ENCODE measurements at places on chromosomes 1 and 21.
A peak's percentile ranks its signal among the peaks of the same experiment; 100 is the strongest.

GRCh38 chr1:205321162-205321958, at the start of gene NUAK2:
TSS of gene NUAK2 (minus strand) at chr1:205321745. CDS start at chr1:205321628, 117 bp downstream.
- peak within 1 kb of the TSS; percentile 36 for H3K4me3 ChIP-seq
- no peaks in the 10 kb centered on the region for H3K36me3 ChIP-seq
- DNase-seq: no peak
- H3K27ac ChIP-seq: no peak within 1 kb of the TSS
- H3K27me3 ChIP-seq: no peaks in the 10 kb centered on the region

GRCh38 chr1:165639821-165640623, 9.0 kb downstream of the MGST3 start:
- DNase-seq: no peak
- H3K27me3 ChIP-seq: no peaks in the 10 kb centered on the region
- H3K36me3 ChIP-seq: no peaks in the 10 kb centered on the region
- peaks cover 27% of the 10 kb centered on the region for H3K4me1 ChIP-seq

DNA sequence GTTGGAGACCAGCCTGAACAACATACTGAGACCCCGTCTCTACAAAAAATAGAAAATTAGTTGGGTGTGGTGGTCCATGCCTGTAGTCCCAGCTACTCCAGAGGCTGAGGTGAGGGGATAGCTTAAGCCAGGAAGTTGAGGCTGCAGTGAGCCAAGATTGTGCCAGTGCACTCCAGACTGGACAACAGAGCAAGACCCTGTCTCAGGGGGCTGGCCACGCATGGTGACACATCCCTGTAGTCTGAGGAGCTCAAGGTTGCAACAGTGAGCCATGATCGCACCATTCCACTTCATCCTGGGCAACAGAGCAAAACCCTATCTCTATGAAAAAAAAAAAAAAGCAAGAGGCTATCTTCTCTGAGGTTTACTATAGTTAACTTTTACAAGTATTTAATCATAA, 12.7 kb upstream of the UBE4B start:
- no peak for DNase-seq
- no peaks in the 10 kb centered on the region for H3K4me1 ChIP-seq
- no peak overlapping the region for H3K4me3 ChIP-seq
- no peak overlapping the region for H3K27ac ChIP-seq
- no peaks in the 10 kb centered on the region for H3K27me3 ChIP-seq

- H3K36me3 ChIP-seq: no peaks in the 10 kb centered on the region
- H3K27ac ChIP-seq: no peak overlapping the region
- DNase-seq: no peak
- H3K4me3 ChIP-seq: no peak overlapping the region
- H3K27me3 ChIP-seq: no peaks in the 10 kb centered on the region
These were observed 98.6 kb downstream of the ENAH start for GRCh38 chr1:225554216-225554812.

DNA sequence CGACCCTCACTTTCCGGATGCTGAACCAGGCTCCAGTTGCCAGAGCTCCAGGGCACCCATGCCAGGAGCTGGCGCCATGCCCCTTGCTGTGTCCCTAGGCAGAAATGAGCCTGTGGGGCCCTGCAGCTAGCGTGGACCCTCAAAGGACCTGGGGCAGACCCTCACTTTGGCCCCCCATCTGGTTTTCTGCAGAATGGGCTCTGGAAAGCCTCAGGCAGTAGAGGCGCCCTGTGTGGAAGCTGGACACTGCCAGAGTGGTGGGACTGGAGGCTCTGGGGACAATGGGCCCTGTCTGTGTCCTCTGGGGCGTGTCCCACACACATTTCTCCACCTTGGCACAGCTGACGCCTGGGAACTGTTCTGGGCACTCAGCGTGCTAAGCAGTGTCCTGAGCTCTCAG, 6.3 kb upstream of the AURKAIP1 start:
- no peak overlapping the region for H3K27ac ChIP-seq
- peaks cover 16% of the 10 kb centered on the region for H3K36me3 ChIP-seq
- no peak overlapping the region for H3K4me3 ChIP-seq
- DNase-seq: no peak

DNA sequence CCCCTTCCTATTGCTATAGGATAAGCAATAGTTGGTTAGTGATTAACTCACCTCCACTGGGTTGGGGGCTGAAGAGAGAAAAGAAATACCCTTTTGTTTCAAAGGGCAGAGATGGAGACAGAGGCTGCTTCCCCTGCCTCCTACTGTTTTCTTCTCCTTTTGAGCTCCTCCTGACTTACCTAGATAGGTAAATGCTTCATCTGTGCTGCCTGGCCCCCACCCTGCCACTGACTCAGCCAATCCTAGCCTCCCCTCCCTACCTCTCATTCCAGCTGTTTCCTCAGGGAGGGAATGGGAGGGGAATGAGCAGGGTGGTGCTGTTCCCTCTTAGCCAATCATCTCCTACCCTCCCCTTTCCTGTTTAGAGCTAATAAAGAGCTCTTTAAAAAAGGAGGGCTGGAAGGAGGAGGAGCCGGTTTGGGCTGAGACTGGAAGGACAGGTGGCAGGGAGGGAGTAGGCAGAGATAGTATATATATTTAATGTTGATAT, at the start of gene C1orf116:
Gene C1orf116, minus strand, starts transcription at position 229 of the 490 bp plus-strand sequence. CDS start 5,158 bp downstream, outside the sequence.
- peaks cover 7% of the 10 kb centered on the region for H3K27me3 ChIP-seq
- H3K4me3 ChIP-seq: no peak within 1 kb of the TSS
- no peak for DNase-seq
- H3K4me1 ChIP-seq: no peaks in the 10 kb centered on the region
- no peaks in the 10 kb centered on the region for H3K36me3 ChIP-seq
- H3K27ac ChIP-seq: no peak within 1 kb of the TSS

DNA sequence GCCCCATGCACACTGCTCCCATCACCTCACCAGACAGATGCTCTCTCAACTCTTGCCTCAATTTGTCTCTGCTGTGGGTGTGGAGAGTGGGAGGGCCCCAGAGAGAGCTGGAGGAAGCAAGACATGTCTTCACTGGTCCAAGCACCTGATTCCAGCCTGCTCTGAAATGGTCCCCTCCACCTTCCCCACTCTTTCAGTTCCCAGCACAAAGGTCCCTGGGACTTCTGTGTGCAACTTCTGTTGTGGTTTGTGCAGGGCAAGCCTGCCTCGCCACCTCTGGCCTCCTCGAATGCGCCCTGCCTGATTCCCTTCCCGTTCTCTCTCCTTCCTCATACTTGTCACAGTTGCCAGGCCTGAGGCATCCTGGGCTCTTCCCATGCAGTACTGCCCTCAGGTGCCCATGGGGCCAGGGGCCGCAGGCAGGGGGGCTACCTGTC, 119.3 kb downstream of the SYT2 start:
- H3K4me1 ChIP-seq: peaks cover 9% of the 10 kb centered on the region
- H3K4me3 ChIP-seq: no peak overlapping the region
- H3K36me3 ChIP-seq: no peaks in the 10 kb centered on the region
- no peak overlapping the region for H3K27ac ChIP-seq

- DNase-seq: no peak
- peaks cover 33% of the 10 kb centered on the region for H3K4me1 ChIP-seq
- peak overlapping the region; percentile 87 for H3K27ac ChIP-seq
These were observed 1.2 kb downstream of the ITPKB start for GRCh38 chr1:226737819-226738420.

GRCh38 chr1:164583835-164584539, 25.0 kb downstream of the PBX1 start:
- H3K4me1 ChIP-seq: no peaks in the 10 kb centered on the region
- H3K36me3 ChIP-seq: no peaks in the 10 kb centered on the region
- DNase-seq: no peak
- H3K27ac ChIP-seq: no peak overlapping the region
- no peaks in the 10 kb centered on the region for H3K27me3 ChIP-seq

GRCh38 chr1:160620942-160621632, 25.8 kb downstream of the SLAMF1 start:
- peaks cover 42% of the 10 kb centered on the region for H3K4me1 ChIP-seq
- H3K27me3 ChIP-seq: no peaks in the 10 kb centered on the region
- DNase-seq: no peak
- H3K36me3 ChIP-seq: peaks cover 34% of the 10 kb centered on the region

DNA sequence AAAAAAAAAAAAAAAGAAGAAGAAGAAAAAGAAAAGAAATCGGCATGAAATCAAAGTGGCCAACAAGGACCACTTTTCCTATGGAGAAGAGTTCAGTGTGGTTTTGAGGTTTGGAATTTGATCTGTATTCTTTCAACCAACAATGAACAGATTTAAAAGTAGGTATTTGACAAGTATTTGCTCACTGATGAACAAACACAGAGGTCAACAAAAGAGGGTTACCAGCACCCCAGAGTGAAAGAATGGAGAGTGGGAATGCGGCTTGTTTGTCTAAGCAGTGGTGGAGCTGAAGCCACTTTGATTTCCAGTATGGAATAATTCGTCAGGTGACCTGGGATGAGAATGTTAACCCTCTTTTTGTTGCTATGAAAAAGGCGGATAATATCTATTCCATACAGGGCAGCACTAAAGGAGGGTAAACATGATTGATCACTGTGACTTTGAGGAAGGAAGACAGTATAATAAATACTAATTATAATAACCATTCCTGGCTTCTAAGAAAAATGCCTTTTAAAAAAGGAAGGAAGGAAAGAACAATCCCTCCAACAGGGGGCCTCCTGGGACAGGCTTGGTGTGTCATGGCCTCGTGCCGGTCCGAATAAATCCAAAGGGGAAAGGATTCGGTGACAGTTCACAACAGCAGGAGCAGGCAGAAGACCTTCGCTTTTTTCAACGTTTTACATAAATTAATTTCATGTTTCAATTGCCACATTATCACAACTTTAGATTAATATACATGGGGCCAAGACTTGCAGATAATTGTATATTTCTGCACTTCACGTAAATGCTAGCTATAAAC, 37.2 kb upstream of the SIM2 start:
- no peak for DNase-seq
- H3K27me3 ChIP-seq: no peaks in the 10 kb centered on the region
- no peaks in the 10 kb centered on the region for H3K4me1 ChIP-seq
- no peaks in the 10 kb centered on the region for H3K36me3 ChIP-seq

DNA sequence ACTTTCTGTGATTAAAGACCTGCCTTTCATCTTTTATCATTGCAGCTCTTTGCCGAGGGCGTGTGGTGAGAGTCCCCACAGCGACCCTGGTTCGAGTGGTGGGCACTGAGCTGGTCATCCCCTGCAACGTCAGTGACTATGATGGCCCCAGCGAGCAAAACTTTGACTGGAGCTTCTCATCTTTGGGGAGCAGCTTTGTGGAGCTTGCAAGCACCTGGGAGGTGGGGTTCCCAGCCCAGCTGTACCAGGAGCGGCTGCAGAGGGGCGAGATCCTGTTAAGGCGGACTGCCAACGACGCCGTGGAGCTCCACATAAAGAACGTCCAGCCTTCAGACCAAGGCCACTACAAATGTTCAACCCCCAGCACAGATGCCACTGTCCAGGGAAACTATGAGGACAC, 32.0 kb downstream of the PTGFRN start:
- DNase-seq: no peak
- no peaks in the 10 kb centered on the region for H3K36me3 ChIP-seq
- no peaks in the 10 kb centered on the region for H3K27me3 ChIP-seq
- no peak overlapping the region for H3K4me3 ChIP-seq

DNA sequence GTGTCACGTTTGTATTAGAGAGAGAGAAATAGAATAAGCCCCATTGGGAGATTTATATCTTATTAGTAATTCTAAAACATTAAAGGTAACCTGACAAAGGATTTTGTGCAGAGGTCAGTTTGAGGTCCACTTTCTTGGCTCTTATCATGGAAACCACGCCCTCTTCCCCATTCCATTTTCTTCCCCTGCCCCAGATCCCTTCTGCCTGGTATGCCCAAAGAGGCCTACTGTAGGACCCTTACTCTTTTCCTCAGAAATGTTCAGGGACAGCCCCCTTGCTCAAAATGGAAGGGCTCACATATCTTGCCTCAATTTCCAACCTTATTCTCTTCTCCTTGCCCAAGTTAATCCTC, 9.6 kb downstream of the CCDC185 start:
- H3K27ac ChIP-seq: no peak overlapping the region
- no peaks in the 10 kb centered on the region for H3K27me3 ChIP-seq
- no peak for DNase-seq

DNA sequence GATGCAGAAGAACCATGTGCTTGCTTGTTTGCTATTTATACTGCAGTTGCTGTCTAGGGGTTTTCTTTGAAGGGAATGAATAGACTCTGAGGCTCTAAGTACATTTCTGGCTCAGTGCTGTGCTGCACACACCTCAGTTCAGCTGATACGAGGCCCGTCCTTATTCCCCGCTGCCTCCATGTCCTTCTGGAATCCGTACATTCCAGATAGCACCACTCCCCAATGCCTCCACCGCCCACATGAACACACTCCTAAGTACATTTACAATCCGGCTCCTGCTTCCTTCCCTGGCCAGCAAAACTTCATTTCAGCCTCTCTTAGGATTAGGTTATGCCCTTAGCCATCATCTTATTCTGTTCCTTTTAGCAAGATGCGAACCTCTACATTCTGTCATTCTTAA, 57.1 kb downstream of the KCNC4 start:
- H3K36me3 ChIP-seq: no peaks in the 10 kb centered on the region
- H3K4me3 ChIP-seq: no peak overlapping the region
- H3K4me1 ChIP-seq: peaks cover 7% of the 10 kb centered on the region

GRCh38 chr1:230186003-230186863, 119.2 kb downstream of the GALNT2 start:
- H3K27me3 ChIP-seq: no peaks in the 10 kb centered on the region
- no peaks in the 10 kb centered on the region for H3K4me1 ChIP-seq
- no peak for DNase-seq

- H3K4me1 ChIP-seq: no peaks in the 10 kb centered on the region
- no peaks in the 10 kb centered on the region for H3K36me3 ChIP-seq
- H3K27ac ChIP-seq: no peak overlapping the region
These were observed 470.6 kb upstream of the ADGRL2 start for GRCh38 chr1:81330111-81330510.

DNA sequence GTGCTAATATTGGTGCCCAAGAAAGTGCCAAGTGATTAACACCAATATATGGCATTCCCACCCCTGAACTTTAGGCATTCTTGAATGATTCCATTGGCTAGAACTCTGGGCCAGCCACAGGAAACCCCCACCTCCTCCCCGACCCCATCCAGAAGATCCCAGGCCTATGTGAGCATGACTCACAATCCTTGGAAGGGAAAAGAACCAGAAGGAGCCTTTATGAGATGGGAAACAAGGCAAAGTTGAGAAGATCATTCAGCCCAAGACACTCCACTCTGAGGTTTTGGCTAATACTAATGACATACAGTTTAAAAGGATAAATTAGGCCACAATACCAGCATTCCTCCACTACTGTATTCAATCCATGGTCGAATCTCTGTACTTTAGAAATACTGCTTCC, 21.8 kb downstream of the ELK4 start:
- H3K4me1 ChIP-seq: peaks cover 6% of the 10 kb centered on the region
- H3K36me3 ChIP-seq: peaks cover 2% of the 10 kb centered on the region
- DNase-seq: no peak
- H3K27ac ChIP-seq: no peak overlapping the region
- no peaks in the 10 kb centered on the region for H3K27me3 ChIP-seq

DNA sequence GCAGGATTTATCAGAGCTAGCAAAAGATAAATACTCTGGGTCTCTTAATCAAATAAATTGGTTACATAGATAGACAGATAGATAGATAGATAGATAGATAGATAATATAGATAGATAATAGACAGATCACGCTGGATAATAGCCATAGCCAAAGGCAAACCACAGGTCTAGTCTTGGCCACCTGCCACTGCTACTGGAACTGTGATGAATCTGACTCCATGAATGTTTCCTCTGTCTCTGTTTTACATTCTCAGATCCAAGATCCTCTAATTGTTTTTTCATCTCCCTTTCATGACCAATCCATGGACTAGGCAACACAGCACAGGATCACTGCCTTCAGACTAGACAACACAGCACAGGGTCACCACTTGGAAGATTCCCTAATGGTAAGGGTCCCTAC, 444.7 kb upstream of the NFIA start:
- no peaks in the 10 kb centered on the region for H3K27me3 ChIP-seq
- H3K36me3 ChIP-seq: no peaks in the 10 kb centered on the region
- no peak overlapping the region for H3K27ac ChIP-seq

GRCh38 chr1:52558941-52559340, 6.0 kb upstream of the TUT4 start:
- H3K36me3 ChIP-seq: no peaks in the 10 kb centered on the region
- peaks cover 4% of the 10 kb centered on the region for H3K4me1 ChIP-seq
- no peak overlapping the region for H3K4me3 ChIP-seq

Measured in GM12878 (cell line).